ENCODE measurements at places on chromosomes 6 and 20.

DNA sequence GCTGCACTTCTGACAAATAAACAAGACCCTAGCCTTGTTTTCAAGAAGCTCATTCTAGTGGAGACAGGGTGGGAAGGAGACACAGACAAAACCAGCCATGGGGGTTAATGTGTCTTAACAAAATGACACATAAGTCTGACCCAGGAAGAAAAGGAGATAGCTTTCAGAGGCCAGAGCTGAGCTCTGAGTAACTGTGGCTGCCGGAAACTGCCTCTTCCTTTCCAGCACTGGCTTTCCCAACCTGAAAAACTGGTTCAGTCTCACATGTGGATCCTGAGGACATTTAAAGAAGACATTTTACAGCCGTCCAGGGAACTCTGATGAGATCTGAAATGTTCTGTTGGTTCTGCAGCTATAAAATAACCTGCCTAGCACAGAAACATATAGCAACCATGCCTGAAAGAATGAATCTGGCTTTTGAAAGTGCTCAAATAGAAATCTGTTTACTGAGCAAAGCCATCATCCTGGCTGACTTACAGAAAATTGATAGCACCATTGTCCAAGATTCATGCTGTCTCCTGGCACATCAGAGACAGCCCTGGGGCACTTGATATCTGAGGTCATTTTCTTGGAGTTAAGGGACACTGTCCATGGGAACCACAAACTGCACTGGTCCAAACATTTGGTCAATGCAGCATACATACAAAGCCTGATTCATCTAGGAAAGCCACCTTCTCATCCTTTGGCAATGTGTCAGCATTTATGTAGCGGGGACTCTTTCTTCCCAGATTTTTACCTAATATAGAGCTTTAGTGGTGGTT lies 83.2 kb upstream of the PAX1 start:
- DNase-seq: no peak

GRCh38 chr6:130794010-130794697 lies 33.1 kb upstream of the SMLR1 start:
- no peak for DNase-seq

- no peak for DNase-seq
Observed at GRCh38 chr6:135673501-135674309, 176.2 kb upstream of the AHI1 start.

DNA sequence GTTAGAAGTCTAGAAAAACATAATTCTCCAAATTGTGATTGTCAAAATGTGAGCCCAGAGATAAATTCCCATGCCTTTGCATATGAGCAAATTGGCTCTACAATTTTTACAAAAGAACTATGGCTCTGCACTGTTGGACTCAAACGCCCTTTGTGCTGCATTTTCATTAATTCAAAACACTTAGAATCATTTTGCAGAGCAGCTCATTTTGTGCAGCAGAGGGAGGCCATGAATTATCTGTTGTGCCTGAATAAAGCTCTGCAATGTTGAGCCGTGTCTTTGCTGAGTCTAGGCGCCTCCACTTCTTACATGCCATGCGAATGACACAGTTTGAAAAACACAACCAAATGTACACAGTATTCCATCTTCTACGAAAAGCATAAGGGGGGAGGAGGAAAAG lies 230.2 kb downstream of the PRKN start:
- DNase-seq: no peak

- DNase-seq: no peak
Observed at GRCh38 chr20:59984541-59984940, 26.3 kb downstream of the CDH26 start.

- no peak for DNase-seq
Observed at GRCh38 chr6:146381486-146381885, 162.1 kb upstream of the RAB32 start.

GRCh38 chr6:74491844-74492374 lies 713.9 kb downstream of the COL12A1 start:
- no peak for DNase-seq

- no peak for DNase-seq
Observed at GRCh38 chr6:161029195-161029809, 37.7 kb downstream of the MAP3K4 start.

GRCh38 chr20:56212091-56212490 lies 36.4 kb upstream of the MC3R start:
- DNase-seq: no peak

GRCh38 chr20:51625105-51625504 lies 82.6 kb upstream of the NFATC2 start:
- no peak for DNase-seq

DNA sequence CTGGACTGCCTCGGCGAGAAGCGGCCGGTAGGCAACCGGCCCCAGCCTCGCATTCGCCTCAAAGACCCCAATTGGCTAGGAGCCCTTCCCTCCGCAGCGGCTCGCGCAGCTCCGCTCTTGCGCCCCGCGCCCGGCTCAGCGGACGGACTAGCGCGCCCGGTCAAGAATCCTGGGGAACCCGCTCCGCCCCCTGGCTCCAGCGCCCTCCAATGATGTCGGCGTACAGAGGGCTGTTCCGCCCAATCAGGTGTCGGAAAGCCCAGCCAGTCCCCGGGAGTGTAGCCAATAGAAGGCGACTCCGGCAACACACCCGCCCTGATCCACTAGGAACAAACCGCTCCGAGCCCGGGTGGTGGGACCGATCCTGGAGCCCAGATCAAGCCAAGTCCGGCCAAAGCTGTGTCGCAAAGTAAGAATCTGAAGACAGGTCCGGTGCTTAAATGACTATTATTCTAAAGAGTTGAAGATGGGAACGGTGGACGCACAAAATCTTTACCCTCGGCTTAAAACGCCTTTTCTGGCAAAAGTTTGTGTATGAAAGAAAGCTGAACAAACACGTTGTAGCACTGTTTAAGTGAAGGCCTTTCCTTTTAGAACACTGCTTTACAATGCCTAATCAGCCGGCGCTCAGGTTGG lies 132.2 kb downstream of the OGFRL1 start:
- DNase-seq: no peak

DNA sequence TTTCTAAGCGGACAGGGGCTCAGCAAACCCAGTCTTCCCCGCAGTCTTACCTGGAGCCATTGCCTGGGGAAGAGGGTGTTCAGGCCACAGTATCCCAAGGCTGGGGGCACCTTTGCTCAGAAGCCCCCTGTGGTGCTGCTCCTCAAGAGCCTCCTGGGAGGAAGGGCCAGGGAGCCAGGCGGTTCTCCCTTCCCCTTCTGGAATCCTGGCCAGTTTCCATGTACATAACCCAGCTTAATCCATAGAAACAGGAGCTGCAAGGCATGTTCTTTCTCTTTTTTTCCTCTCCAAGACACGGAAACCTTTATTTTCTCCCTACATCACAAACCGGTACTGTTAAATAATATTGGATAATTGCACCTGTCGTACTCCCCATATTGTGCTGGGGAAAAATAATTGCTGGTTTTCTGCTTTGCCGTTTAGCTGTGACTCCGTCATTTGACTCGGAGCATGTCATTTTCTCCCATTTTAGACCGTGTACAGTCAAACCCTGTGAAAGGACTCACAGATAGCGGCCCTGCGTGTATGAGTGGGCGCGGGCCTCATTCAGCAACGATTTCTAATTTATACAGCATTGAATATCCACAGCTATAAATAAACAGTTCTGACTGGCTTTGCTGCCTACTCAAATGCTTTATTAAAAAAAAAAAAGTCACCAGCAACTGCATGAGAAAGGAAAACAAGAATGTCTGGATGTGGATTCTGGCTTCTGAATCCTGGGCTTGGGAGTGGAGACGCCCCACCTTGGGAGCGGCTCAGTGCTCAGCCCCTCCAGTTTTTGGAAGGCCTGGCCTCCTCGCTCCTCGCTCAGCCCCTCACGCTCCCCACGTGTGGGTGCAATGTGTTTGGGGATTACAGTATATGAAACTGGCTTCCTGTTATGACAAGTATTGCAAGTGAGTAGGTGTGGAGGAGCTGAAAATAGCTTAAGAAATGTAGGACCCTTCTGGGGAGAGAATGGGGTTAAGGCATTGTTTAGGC lies 67.3 kb downstream of the ADTRP start:
- no peak for DNase-seq

DNA sequence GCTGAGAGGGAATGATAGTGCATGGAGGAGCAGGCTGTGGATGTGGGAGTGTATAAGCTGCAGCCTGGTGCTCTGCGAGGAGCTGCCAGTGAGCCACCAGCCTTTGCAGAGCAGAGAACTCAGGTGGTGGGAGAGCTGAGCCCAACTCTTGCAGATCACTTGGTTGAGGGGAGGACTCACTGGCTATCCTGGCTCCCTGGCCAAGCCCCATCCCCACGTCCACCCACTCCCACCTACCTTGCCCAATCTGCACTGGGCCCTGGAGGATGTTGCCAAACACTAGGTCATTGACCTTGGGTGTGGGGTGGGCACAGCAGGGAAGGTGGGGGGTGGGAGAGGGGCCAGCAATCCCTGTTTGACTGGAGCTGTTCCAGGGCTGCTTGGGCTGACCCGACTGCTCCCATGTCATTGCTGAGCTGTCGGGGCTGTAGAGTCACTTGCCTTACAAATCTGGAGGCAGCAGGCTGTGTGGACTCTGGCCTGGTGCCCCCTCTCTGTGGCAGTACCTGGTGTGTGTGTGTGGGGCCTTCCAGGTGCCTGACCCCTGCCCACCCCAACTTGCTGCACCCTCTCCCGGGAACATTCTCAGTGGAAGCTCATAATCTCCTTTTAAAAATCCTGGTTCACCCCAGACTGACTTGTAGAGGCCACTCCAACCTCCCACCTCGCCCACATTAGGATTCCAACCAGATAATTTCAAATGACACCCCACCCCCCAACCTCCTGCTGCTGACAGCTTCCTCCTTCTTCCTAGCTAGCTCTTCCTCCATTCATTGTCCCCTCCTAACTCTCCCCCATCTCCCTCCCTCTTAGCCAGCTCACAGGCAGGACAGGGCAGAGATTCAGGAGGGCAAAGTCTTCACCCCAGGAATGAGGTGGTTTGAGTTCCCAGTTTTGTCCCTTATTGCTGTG lies 162.3 kb downstream of the MRPL14 start:
- DNase-seq: no peak

GRCh38 chr6:49801525-49801924 lies 14.4 kb upstream of the PGK2 start:
- no peak for DNase-seq

GRCh38 chr20:14199111-14199510 lies 138.3 kb downstream of the FLRT3 start:
- DNase-seq: no peak

DNA sequence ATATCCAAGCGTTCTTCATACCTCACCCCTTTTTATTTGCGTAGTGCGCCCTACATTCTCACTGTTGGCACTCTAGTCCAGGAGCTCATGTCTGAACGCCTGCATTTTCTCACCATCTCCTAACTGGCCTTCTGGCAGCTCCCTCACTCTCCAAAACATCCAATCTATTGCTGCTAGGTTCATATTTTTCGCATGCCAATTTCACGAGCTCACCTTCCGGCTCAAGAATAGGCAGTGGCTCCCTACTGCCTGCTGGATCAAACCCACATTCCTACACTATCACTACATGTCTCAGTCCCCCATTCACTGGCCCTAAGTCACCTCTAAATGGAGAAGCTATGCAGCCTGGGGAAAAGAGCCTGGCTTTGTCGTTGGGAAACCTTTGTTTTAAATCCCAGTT lies 115.0 kb downstream of the IPCEF1 start:
- no peak for DNase-seq

DNA sequence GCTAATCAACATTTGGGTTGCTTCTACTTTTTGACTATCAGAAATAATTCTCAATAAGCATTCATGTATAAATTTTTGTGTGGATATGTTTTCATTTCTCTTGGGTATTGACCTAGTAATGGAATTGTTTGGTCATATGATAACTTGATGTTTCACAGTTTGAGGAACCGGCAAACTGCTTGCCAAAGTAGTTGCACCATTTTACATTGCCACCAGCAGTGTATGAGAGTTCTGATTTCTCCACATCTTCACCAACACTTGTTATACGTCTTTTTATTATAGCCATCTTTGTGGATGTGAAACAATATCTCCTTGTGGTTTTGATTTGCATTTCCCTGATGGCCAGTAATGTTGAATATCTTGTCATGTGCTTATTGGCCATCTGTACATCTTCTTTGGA lies 42.6 kb upstream of the TGM2 start:
- DNase-seq: no peak

DNA sequence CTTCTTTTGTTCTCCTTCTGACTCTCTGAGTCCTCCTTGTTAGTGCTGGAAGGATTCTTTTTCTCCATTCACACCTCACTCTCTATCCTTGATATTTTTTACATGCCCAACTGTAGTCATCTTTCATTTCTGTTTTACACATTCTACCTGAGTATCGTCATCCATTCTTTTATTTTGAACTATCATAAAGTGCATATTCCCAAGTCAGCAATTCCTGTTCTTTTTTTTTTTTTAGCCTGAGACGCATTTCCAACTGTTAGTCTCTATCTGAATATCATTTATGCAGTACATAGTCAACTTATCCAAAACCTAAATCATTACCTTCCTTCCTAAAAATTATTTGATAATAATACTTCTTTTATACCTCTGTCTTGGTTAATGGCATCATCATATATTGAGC lies 207.5 kb downstream of the NKAIN2 start:
- no peak for DNase-seq

GRCh38 chr20:48406912-48407340 lies 420.9 kb downstream of the PREX1 start:
- no peak for DNase-seq

- peak; percentile 22 for DNase-seq
Observed at GRCh38 chr20:52494244-52494643, 302.7 kb upstream of the ZFP64 start.

- peak; percentile 67 for DNase-seq
Observed at GRCh38 chr6:33744001-33744848, 2.5 kb downstream of the IP6K3 start.

- DNase-seq: no peak
Observed at GRCh38 chr6:7207720-7208119, 100.0 kb downstream of the RREB1 start.

DNA sequence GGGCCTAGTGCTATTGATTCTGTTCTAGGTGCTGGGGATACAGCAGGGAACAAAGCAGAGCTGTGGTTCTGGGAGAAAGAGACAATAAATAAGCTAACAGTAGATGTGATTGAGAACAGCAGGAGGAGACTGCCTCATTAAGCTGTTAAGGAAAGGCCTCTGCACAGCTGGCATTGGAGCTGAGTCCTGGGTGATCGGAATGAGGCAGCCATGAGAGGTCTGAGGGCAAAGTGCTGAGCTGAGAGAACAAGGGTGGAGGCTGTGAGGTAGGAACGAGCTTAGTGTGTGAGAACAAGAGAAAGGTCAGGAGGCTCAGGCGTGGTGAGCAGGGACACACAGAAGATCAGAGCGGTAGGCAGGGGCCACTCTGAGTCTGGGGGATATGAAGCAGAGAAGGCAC lies 18.3 kb downstream of the DDX27 start:
- no peak for DNase-seq

DNA sequence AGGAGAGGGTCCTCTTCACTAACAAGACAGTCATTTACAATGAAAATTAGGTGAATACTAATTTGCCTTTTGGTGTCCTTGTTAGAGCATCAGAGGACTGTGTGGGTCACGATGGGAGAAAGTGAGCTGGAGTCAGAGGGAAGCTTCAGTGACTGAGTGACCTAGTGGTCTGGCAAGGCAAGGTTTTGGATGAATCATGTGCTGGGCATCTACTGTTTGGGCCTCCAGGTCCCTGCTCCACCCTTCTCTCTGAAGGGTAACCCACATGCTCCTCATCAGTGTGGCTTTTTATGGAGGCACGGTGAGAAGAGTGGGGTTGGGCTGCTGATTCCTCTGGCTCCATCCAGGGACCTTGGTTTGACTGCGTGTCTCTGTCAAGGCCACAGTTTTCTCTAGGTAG lies 60.5 kb upstream of the EXOC2 start:
- no peak for DNase-seq

GRCh38 chr20:37313546-37314091 lies 24.2 kb downstream of the MANBAL start:
- DNase-seq: no peak

GRCh38 chr20:826695-827323 lies 6.7 kb upstream of the FAM110A start:
- DNase-seq: no peak

GRCh38 chr20:52649727-52650126 lies 322.4 kb upstream of the TSHZ2 start:
- no peak for DNase-seq
